Bone marrow (tissue), 2 donors: ENCODE measurements at places on chromosomes 6 and 20.
A peak's percentile ranks its signal among the peaks of the same experiment; 100 is the strongest.

DNA sequence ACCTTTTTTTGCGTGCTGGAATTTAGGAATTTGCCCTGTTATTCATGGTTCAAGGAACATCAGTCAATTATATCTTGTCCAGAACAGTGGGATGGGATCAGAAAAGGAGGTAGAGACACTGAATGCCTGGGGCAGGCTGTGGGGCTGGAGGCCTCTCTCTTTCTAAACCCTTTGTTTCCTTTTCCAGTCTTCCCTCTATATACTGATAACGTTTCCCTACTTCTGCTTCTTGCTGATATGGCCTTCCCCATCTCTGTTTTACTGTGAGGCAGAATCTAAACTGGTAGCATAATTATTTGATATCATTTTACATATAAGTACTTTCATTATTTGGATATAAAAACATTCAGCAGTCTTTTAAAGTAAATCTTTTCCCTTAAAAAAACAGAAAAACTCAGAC, 67.5 kb downstream of the DNAH8 start:
- no peak for DNase-seq

DNA sequence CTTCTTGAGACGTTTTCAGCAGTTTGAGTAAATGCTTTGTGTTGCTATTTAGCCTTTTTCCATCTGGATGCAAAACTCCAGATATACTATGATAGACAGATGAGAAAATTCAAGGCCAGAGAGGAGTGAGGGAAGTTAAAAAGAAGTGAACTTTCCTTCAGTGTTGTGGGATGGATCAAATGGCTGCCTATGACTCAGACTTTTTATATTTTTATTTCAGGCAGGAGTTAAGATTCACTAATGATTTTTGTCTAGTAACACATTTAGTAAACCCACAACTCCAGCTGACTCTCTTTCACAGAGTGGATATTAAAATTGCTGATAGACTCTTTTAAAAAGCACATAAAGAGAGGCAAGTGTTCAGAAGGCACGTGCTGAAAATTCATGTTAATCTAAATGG, 23.2 kb upstream of the PTCHD4 start:
- no peak for DNase-seq

- DNase-seq, result no peak
These were observed 7.9 kb downstream of the GNL1 start for GRCh38 chr6:30548375-30548774.

DNA sequence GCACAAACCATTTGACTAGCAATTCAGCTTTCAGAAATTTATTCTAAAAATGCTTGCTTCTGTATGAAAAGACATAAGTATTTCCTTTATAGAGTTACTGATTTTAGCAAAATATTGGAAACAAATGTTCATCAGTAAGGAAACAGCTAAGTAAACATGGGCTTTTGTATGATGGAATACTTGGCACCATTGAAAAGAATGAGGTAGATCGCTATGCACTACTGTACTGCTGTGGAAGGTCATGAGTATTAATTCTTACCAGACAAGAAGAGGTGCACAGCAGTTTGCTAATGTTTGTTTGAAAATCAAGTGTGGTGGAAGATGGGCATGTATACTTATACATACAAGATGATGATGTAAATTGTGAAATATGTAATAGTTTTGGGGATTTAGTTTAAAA, 73.0 kb downstream of the FARS2 start:
- no peak for DNase-seq

GRCh38 chr6:103617642-103618041, 1242.1 kb downstream of the HACE1 start:
- DNase-seq, result no peak

DNA sequence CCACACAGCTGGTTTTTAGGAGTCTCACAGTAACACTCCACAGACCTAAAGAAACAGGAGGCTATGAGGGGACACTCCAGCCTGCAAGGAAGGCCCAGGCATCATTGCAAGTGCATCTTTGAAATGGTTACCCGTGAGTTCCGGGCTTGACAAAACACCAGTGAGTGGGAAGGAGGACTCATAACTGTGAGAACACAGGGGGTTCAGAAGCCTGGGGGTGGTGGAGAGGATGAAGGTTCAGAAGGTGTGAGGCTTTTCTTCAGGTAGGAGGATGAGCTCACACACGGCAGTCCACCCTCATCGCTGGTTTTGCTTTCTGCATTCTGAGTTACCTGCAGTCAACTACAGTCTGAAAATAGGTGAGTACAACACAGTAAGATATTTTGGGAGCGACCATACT, 39.9 kb downstream of the MAP7 start:
- DNase-seq, result no peak

DNA sequence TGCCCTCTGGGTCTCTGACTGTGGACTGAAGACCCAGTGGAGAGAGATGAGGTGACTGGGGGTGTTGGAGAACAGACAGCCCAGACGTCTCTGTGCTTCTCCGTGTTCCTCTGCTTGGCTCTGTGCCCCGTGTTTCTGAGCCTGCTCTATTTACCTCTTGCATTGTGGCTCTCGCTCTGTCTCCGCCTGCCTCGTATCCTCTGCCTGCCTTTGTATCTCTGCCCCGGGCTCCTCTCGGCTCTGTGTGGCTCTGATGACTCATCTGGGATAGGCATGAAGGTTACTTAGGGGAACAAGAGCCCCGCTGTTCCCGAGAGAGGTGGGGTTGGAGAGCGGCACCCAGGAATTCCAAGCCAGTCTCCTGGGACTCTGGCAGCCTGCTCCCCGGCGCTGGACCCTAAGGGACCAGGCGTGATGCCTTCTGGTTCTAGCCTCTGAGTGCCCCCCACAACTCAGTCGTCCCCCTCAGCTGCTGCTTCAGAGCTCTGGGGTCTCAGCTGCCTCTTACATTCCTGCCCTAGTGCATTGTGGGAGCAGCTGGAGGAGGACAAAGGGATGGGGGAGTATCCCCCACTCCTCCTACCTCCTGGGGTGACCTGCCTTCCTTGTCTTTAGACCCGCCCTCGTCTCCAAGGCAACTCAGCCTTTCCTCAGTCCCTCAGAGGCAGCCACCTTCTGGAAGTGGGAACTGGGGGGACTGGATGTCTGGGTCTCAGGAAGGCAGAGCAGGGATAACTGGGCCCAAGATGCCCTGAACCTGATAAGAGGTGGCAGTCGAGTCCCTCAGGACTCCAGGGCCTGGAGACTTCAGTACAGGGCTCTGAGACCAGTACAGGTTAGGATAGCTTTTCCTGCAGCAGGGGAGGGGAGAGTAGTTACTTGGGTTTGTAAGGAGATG, 1.9 kb downstream of the DDR1 start:
- no peak for DNase-seq

GRCh38 chr6:36917541-36918193, 31.9 kb downstream of the C6orf89 start:
- no peak for DNase-seq

- no peak for DNase-seq
These were observed 28.2 kb upstream of the PAX1 start for GRCh38 chr20:21677261-21677660.

GRCh38 chr20:48538058-48538825, 289.6 kb downstream of the PREX1 start:
- no peak for DNase-seq

DNA sequence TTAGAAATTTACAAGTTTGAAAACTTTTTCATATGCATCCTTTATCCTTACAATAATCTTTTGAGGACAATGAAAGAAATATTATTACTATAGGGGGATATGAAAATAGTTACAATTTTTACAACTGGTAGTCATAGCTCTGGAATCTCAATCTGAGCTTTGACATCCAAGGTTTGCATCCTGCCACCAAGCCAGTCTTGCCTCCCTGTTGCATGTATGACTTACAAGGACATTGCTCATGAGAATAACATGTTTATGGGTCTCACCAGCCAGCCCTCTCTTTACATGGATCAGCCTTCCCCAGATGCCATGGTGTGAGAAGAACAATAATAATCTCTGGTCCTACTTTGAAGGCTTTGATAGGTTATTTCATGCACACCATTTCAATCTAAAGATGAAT, 67.5 kb downstream of the THEMIS start:
- DNase-seq, result no peak

DNA sequence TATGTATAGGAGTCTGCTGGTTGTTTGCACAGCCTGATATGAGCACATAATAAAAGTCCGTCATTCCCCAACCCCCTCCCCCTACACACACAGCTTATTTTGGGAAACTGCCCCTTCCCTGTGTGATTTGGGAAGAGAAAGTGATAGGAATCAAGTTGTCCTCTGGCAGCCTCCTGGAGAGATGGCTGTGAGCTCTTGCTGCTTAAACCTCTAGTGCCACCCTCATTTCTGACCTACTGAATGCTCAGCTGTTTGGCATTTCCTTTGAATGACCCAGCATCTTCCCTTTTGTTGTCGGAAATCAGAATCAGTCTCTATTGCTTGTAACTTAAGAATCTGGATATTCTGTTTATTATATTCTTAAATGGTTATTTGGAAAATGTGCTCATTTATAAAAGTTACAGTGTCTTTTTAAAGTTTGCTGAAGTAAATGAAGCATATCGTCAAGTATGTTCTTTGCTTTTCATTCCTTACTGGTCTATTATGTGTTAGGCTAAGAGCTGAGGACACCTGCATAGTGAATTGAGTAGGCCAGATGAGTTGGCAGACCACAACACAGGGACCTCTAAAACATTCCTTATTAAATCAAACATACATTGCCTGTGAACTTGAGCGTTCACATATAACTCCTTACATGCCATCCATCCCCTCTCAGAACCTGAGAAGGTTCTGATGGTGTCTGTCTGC, 5.5 kb downstream of the RWDD2A start:
- no peak for DNase-seq

GRCh38 chr6:4059115-4059777, 19.7 kb downstream of the FAM217A start:
- DNase-seq, result peak; percentile 90

- no peak for DNase-seq
These were observed 312.9 kb downstream of the BTBD9 start for GRCh38 chr6:38326837-38327236.
